ENCODE measurements at places on chromosomes 4 and X.

DNA sequence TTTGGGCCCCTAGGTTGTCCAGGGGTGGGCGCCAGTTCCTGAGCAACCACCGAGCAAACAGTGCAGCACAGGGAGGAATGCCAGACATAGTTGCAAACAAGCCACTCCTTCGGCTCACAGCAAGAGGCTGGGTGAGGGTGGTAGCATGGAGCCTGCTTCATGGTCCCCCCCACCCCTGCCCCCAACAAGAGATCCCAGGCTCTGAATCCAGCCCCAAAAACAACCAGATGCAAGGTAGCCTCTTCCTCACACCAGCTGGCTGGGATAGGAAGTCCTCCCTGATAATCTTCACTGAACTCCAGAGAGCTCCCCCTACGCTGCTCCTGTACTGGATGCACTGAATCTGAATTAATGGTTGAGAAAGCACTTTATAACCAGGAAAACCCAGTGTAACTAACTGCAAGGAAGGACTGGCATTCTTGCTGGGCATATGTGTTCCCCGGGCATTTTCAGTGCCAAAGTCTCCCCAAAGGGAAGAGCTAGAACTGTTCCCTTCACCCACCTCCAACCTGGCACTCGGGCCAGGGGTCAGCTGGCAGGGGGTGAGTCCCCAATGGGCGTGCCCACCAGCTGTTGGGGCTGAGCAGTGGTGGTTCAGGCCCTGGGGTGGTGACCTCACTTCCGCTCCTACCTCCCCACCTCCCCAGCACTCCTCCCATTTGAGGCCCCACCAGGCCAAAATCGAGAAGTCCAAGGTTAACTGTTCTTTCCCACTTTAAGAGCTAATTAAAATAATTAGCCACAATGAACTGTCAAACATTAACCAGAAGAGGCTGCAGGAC lies 1.5 kb downstream of the ELF4 start:
- peak; percentile 48 for DNase-seq

- peak; percentile 73 for DNase-seq
Measured at GRCh38 chr4:3346146-3346545, 53.3 kb downstream of the RGS12 start.

- no peak for DNase-seq
Measured at GRCh38 chr4:146159384-146160058, 16.0 kb upstream of the LSM6 start.

DNA sequence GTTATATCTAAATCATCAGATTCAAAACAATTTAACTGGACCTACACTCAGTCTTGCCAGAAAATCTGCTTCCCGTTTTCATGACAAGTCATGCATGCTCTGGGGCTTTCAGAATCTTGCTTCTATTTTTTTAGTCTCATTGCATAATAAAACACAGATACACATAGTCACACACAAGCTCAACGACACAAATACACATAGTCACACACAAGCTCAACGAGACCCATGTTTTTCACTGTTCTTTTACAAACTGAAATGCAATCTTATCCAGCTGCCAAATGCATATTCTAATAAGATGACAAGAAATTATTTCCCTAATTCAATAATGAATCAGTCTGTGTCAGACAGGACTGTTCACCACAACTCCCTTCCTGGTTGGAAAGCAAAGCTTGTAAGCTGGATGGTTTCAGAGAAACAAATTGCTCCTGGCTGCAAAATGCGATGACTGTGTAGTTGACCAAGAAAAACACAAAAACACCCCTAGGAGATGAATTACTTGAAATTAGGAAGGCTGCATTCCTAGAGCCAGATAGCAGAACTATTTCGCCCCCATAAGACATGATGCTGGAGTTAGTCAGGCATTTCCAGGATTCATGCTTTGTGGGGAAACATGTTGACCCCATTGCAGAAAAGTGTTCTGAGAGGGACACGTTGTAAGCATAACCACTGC lies 208.7 kb downstream of the CHIC2 start:
- peak; percentile 81 for DNase-seq

- peak; percentile 64 for DNase-seq
Measured at GRCh38 chr4:20249333-20249732, 2.4 kb upstream of the SLIT2 start.

DNA sequence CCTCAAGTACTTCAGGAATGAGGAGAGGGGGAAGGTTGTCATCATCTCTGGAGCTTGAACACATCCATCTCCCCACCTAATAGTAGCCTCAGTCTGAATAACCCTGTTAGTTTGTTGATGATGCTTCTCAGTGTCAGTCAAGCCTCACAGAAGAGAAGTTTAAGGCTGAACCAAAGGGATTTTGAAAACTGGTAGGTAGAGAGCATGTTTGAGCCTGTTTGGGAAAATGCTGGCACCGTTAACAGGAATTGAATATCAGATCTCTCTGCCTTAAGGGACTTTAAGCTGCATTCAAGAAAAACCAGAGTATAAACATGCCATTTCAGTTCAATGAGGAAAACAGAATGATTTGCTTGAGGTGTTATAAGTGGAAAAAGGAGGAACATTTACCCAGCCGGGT lies 73.1 kb downstream of the MAPK10 start:
- no peak for DNase-seq

GRCh38 chr4:25879991-25880651 lies 17.3 kb upstream of the SEL1L3 start:
- no peak for DNase-seq

- DNase-seq, result peak; percentile 86
Measured at GRCh38 chr4:188107931-188108843, 1.2 kb downstream of the TRIML2 start.

DNA sequence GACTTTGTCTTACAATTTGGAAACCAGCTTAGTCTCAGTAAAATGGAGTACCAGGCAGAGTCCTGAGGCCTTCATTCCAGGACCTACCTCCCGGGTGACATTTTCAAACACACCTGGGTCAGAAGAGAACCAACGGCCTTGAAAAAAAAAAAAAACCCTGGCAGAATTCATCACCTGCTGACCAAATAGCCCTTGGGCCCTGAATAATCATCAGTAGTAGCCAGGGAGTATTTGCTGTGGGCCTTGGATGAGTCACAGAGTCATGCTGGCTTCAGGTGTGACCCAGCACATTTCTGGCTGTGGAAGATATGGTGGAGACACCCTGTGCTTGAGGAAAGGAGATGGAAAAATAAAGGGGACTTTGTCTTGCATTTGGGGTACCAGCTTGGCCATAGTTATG lies 92.2 kb downstream of the LPAR4 start:
- DNase-seq, result no peak

GRCh38 chrX:150200361-150200760 lies 162.8 kb upstream of the MAMLD1 start:
- no peak for DNase-seq

- DNase-seq, result no peak
Measured at GRCh38 chr4:94339779-94340178, 2.9 kb downstream of the HPGDS start.

DNA sequence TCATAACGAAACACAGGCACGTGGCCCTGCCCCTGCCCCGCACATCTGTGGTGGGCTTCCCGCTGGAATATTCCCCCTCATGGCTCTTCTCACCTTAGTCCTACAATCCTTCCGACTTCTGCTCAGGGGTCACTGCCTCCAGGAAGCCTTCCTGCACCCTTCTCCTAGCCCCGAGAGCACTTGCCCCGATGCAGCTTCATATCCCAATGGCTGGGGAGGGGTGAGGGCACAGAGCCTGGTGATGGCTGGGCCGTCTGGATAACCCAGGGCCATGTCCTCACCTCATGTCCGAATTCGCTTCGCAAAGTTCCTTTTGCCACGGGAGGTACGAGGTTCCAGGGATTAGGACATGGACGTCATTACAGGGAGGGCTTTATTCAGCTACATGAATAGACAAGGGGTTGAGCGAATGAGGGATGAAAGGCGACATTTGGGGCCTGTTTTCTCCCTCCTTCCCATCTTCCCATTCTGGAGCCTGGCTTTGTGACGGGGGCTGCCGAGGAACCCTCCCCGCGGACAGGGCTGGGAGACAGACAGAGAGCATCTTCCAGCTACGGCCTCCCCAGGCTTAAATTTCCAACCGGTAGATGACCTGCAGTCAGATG lies 35.5 kb upstream of the HMX1 start:
- DNase-seq, result no peak

DNA sequence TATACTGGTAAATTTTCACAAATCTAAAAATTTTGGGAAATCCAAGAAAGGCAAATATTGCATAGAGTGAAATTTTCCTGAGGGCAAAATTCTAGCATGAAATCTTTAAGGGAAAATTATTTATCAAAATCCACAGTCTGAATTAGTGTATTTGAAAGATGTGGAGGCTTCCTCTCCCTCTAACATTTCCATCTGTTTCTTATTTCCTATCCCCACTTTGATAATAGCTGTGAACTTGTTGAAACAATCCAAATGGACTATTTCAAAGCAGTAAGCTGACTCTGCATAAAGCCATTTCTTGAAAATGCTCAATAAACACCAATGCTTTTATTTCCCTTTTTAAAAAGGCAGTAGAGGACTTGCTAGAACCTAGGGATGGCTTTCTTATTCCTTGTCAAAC lies 107.3 kb upstream of the PABPC4L start:
- no peak for DNase-seq

- peak; percentile 30 for DNase-seq
Measured at GRCh38 chr4:5034206-5034605, 14.9 kb upstream of the CYTL1 start.

GRCh38 chr4:40507977-40508376 lies 121.7 kb downstream of the RBM47 start:
- no peak for DNase-seq
